HL-60 (cell line): ENCODE measurements at places on chromosomes 4 and X.

- DNase-seq = no peak
These were observed 26.5 kb upstream of the PLCXD1 start for GRCh38 chrX:254630-255215.

DNA sequence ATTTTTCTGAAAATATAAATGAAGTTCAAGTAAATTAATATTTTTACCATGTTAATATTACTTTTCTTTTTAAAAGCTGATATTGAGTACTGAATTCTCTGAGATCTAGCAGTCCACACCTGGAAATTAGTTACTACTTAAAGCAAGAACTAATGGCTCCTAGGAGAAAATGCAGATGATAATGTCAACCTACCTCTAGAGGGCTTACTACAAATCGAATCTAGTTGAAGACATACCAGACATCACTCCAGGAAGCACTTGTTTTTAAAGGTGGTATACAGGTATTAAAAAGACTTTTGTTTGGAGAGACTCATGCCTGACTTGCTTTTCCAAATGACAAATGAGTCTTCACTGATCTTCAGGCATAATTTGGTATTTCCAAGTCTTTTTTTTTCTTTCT lies 516.4 kb upstream of the BOD1L1 start:
- no peak for DNase-seq

DNA sequence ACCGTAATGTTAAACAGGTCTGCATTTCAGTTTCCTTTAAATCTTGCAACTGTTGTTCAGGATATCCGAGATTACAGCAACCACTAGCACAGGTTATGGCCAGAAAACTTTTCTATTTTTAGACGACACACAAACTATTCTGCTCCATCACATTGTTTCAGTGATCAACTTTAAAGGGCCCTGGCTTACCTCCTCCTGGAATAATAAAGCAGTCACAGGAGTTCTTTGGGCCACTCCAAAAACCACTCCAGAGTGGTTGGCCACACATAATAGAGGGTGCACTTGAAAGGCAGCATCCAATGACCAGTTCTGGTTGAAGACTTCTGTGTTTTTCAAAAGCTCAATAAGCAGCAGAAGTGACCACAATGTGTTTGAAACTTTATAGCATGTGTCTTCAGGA lies 118.9 kb downstream of the RAB28 start:
- no peak for DNase-seq

- DNase-seq = no peak
These were observed 21.3 kb downstream of the CCKAR start for GRCh38 chr4:26468977-26469376.

GRCh38 chr4:128516301-128516969 lies 228.8 kb upstream of the PGRMC2 start:
- DNase-seq = no peak

DNA sequence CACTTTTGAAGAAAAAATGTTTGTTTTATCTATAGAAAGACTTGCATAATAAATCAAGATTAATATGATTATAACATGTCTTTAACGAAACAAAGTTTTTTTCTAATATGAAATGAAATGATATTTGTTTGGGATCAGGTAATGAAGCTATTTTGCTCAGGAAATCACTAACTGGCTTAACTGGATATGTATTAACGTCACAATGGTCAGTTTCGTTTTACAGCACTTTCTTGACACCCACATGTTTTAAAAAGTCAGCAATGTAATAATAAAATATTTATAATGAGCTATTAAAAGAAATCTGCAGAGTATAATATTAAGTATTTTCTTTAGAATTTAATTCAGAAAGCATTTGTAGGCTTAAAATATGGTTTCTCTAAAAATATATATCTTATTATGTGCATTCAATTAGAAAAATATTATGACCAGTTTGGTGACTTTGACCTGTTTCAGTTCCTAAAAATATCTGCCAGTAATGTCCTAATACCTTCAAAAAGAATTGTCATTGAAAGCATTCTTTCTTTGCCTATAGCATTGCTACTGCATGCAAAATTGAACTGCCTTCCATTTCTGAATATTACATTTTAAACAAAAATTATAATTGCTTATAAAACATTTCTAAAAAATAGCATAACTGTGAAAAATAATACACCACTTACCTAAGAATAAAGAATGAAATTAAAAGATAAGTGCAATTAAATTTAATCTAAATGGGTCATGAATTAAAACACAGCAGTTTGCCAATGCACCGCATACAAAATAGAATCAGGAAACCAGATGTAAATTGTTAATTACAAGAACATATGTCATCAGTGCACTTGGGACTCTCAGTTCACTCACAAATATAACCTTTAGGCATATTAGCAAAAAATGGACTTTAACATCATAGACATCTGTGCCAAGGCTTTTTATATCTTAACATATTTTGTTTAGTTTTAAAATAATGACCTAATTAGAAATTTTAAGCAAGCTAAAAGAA lies 31.6 kb downstream of the TIGD2 start:
- DNase-seq = no peak

DNA sequence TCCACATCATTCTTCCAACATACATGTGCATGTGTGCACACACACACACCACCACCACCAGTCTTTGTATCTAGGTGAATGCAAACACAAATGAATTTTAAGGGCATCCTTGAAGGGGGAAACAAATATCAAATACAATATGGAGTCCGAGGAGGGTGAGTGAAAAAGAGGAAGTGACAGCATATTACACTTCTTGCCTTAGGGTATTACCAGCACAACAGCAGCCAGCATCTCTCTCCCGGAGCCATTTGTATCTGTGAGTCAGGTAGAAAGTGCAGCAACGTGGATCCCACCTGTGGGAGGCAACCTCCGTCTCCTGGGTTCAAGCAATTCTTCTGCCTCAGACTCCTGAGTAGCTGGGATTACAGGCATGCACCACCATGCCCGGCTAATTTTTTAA lies 483.2 kb downstream of the SMARCA1 start:
- DNase-seq = no peak

DNA sequence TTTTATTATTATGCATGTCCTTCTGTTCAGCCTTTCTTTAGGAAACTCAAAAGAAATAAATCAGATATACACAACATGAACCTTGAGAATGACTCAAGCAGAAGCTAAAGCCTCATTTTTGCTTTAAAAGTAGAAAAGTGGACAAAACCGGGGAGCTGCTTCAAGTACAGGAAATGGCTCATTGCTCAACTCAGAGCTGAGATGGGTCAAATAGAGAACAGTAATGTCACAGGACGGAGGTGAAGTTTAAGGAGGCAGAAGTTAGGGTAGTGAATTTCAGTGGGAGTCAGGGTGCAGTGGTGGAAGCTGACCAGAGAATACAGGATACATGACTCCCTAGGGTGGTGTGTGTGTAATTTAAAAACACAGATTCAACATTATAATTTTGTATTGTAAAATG lies 22.2 kb downstream of the PHKA2 start:
- peak; percentile 70 for DNase-seq

GRCh38 chrX:20374450-20374849 lies 107.7 kb upstream of the RPS6KA3 start:
- DNase-seq = no peak

DNA sequence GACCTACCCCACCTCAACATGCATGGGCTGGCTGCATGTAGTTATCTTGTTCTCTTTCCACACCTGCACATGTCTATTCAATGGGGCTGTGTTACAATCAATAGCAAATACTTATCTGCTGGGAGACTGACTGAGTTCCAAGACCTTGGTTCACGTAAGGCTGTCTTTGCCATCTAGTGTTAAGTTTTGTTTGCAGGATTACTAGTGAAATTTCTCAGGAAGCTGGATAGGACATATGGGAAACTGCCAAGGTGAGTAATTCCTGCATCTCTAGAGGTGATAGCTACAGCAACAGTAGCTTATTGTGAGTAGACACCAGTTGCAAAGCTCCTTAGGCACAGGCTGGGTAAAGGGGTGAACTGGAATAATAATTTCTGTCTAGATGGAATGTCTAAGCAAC lies 177.5 kb downstream of the ENOX2 start:
- DNase-seq = no peak

DNA sequence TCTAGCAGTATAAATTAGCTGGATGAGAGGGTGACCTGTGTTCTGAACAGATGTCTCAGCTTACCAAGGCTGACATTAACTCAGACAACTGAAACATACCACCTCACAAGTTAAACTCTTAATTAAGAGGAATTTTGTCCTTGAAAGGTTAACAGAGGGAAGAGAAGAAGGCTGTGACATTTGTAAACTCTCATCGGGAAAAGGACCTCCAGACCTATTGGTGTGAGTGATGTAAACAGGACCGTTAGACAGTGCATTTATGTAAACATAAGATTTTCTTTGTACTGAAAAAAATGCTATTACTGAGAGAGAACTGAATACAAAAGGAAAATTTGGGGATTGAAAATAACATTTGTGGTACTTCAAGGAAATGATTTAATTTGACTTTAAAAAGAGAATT lies 308.4 kb upstream of the DIAPH2 start:
- DNase-seq = no peak

DNA sequence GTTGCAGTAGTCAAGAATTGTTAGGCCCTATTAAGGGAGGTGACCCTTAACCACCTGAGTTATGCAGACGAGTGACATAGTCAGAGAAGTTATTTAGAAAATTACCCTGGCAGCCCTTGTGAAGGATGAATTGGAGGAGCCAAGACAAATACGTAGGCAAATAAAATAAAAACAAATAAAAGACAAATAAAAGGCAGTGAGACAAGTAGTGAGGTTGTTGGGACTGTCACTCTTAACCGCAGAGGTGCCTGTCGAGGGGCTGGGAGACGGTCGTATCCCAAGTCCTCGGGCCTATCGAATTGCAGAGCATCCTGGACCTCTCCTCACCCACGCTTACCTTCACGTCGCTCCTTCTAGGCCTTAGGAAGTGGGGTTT lies 58.0 kb upstream of the ZC4H2 start:
- no peak for DNase-seq

DNA sequence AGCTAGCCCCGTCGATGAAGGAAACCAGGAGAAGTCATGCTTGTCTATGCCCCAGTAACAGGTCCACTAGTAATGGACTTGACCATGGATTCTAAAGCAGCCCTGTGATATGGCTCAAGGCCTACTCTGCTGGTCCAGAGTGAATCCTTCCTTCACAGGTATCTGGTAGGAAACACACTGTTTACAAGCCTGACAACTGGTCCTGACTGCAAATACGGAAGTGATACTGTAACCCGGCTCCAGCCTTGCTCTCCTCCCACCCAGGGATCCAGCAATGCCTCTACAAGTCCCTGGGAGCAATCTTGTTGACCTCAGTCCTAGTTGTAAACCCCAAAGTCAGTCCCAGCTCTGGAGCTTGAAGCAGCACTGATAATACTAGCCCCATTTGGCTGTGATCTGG lies 239.2 kb upstream of the GRID2 start:
- no peak for DNase-seq

DNA sequence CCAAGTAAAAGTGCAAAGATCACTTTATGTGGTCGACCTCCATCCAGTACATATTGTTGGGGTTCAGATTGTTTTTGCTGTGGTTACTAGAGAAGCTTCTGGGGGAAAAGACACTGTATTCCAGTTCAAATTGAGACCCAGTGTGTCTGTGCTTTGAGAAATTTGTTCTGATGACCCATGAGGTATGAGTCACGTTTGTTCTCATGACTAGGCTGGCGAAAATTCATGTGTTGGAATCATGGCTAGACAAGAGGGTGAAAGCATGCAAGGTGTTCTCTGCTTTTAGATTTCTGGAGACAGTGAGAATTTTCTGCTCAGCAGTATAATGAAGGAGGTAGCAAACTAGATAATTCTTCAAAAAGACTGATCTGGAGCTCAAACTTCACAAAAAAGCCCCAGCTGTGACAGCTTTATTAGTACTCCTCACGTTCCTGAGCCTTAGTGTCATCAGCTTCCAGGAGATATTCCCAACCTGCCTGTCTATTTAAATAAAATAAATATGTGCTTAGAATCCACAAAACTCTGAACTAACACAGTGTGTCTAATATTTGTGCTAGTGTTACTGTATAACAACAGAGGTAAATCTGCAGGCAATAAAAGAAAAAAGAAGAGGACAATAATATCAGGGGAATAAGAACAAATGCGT lies 24.4 kb upstream of the FAM47B start:
- DNase-seq = no peak

GRCh38 chr4:40586034-40586433 lies 43.6 kb downstream of the RBM47 start:
- peak; percentile 76 for DNase-seq

GRCh38 chr4:142238589-142238988 lies 602.2 kb downstream of the IL15 start:
- DNase-seq = no peak

DNA sequence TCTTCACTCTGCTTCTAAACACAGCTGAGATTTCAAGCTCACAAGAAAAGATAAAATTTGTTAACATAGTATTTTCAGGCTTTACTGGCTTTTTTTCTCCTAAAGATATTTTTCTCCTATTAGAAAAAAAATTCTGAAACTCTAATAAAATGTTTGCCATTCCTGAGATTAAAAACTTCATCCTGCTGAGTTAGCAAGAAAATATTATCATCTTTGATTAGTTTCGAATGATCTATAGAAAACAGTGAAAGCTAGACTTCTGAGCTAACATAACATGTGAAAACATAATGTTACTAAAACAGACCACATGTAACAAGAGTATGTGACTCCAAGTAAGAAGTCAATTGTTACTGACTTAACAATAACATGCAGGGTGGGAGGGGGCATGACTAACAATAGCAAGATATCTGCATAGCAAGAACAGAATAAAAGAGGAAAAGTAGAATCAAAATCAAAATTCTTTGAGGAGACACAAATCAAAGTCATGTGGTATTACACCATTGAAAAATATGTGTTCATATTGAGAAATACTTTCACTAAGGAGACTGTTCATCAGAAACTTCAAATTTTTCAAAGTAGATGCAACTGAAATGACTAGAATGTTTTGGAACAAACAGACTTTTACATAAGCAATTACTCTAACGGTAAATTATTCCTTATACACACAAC lies 14.5 kb downstream of the TBCK start:
- no peak for DNase-seq

DNA sequence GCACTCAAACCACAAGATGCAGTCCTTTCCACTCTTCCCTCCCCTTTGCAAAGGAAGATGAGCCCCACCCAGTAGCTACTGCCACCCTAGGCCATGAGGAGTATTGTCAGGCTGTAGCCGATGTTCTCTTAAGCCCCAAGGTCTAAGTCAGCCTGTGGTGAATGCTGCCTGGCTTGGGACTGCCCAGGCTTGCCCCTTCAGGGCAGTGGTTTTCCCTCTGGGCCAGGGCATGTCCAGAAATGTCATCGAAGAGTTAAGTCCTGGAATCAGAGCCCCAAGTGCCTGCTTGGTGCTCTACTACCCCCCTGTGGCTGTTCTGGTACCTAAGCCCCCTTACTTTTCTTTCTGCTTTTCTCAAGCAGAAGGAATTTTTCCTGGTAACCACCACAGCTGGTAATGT lies 11.8 kb upstream of the PGK1 start:
- no peak for DNase-seq

DNA sequence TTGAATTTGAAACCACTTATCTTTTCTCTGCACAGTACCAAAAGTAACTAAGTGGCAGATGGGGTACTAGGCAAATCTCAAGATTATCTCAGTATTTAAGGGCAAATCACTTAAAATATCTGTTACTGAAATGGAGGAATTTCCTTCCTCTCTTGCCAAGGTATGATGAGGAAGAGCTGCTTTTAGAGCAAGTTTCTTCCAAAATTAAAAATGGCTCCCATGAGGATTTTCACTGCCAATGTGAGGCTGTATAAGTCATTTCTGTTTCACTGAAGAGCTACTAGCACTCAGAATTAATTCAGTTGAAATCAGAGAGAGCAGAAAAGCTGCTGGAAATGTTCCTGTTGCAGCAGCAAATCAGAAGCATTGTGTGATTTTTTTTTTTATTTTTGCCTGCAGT lies 43.4 kb downstream of the GABRB1 start:
- no peak for DNase-seq
